ENCODE measurements at places on chromosomes 3 and 15.

- DNase-seq, result no peak
Measured at GRCh38 chr3:124263168-124263567, 271.2 kb upstream of the ROPN1 start.

DNA sequence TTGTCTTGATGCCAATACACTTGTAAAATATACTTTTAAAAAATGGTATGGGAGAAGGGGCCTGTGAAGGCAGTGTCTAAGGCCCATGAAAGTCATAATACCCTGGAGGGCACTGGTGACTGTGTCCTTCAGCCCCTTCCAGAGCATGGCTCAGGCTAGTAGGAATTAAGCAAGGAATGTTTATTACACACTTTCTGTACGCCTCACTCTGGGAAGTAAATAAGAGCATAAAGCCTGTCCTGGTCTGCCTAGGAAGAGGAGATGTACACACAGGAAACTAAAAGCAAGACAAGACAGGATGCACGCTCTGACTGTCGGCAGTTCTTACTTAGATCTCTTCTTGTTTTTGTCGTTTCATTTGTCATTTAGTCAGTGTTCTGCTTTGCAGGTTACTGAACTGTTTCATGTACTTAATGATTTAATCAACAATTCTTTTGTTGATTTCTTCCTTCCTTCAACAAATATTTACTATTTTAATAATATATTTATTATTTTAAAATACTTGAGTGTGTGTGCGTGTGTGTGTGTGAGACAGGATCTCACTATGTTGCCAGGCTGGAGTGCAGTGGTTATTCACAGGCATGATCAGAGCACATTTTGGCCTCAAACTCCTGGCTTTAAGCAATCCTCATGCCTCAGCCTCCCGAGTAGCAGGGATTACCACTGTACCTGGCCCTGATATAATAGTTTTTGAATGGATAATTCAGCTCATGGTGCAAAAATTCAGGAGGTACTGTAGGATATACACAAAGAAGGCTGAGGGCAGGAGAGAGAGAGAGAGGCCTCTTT lies 9.0 kb upstream of the SMAD6 start:
- no peak for DNase-seq

DNA sequence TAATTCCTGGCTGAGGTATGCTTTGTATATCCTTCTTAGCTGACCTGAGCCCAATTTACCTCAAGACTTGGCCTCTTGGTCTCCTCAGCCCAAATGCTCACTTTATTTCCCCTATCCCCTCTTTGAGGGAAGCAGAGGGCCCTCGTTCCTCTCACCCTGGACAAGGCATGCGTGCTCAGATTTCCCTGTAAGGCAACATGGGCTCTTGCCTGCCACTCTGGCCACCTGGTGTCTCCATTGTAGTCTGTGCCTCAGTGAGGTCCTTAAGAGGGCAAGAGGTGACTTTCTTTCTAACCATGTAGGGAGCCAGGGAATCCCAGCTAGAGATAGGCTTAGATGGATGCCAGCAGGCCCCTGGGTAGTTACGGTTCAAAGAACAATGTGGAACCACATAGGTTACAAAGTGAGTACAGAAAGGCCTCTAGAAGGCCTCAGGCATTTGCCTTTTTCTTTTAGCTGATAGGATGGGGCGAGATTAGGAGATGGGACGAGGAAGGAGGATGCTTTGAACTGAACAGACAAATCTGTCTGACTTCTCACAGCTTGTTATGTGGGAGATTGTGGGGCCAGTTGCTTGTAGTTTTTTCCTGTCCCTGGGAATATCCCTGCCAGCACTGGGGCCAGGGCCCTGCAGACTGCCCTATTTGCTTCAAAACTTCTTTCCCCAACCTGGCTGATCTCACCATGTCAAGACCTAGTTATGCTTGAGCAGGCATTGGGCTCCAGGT lies 1.1 kb upstream of the INTS14 start:
- DNase-seq, result no peak

DNA sequence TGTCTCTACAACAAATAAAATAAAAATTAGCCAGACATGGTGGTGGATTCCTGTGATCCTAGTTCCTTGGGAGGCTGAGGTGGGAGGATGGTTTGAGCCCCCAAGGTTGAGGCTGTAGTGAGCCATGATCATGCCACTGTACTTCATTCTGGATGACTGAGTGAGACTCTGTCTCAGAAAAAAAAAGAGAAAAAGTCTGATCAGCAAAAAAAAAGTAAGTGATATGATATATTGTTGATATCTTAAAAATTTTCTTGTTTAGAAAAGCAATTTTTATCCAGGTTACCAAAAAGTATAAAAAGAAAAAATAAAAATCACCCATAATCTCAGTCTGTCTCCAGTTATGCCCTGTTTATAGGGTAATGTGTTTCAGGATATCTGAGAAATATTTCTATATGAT lies 251.4 kb downstream of the OTOL1 start:
- no peak for DNase-seq

- no peak for DNase-seq
Measured at GRCh38 chr3:179512378-179512777, 50.3 kb upstream of the ACTL6A start.

DNA sequence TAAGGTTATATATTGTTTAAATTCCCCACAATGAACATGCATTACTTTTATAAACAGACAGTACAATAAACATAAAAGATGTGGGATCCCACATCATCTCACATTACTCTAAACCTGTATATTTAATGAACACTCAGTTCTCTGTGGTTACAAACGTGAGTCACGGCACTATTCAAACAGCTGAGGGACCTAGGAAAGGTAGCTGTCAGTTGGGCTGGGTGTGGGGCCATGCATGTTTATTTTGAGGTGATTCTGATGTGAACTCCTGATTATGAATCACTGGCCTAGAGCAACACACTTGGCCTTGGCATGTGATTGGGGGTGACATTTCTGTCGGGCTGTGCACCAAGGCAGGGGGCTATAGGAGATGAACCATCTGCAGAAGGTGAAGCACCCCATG lies 147.6 kb upstream of the HACD2 start:
- no peak for DNase-seq
